ENCODE measurements at places on chromosomes 7 and 10.

GRCh38 chr10:107971973-107972372 lies 807.5 kb upstream of the SORCS1 start:
- DNase-seq = peak; percentile 22

- peak; percentile 83 for DNase-seq
These were observed 741 bp downstream of the GPR85 start for GRCh38 chr7:113085781-113086390.

GRCh38 chr7:69373171-69374043 lies 224.9 kb upstream of the AUTS2 start:
- DNase-seq = no peak

DNA sequence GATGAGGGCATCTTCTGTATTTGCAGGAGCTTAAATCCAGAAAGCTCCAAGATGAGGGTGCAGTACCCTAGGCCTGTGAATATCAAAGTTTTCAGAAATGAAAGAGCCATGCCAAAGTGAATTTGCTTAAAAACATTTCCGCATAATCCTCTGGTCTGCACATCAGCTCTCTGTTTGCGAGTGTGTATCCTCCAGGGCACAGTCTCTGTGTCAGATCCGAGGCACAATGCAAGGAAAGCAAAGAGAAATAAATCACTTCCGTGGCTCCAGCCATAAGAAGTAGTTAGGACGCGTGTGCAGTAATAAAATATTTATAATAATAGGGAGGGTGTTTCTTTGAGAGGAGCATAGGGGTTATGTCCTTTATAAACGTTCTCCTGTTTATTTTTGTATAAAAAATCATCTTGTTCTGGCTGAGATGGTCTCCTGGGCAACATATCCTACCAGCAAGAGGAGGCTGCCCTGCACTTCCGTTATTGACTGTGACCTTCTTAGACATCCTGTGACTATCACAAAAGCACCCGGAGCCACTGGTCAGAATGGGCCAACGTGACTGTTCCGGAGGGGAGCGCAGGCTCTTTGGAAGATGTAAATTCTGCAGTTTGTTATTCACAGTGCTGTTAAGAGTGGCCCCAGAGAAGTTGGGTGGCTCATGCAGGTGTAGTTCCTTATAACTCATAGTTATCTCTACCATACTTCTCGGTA lies 667.6 kb upstream of the FOXK1 start:
- DNase-seq = no peak

DNA sequence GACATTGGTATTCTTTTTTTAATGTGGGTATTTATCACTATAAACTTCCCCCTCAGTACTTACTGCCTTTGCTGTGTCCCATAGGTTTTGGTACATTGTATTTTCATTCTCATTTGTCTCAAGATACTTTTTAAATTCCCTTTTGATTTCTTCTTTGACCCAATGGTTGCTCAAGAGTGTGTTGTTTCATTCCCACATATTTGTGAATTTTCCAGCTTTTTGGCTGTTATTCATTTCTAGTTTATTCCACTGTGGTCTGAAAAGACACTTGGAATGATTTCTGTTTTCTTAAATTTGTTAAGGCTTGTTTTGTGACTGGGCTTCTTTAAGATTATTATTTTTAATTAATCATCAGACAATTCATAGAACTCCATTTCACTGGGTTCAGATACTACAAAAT lies 105.0 kb downstream of the EPC1 start:
- DNase-seq = no peak

DNA sequence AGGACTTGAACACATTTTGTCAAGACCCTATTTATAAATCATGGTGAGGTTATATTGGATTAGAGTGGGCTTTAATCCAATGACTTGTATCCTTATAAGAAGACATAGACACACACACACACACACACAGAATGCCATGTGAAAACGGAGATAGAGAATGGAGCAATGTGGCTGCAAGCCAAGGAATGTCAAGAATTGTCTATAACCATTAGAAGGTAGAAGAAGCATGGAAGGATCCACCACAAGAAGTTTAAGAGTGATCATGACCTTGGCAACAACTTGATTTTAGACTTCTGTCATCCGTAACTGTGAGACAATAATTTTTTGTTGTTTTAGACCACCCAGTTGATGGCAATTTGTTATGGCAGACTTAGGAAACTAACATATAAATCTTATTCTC lies 514.2 kb downstream of the TFEC start:
- DNase-seq = no peak

DNA sequence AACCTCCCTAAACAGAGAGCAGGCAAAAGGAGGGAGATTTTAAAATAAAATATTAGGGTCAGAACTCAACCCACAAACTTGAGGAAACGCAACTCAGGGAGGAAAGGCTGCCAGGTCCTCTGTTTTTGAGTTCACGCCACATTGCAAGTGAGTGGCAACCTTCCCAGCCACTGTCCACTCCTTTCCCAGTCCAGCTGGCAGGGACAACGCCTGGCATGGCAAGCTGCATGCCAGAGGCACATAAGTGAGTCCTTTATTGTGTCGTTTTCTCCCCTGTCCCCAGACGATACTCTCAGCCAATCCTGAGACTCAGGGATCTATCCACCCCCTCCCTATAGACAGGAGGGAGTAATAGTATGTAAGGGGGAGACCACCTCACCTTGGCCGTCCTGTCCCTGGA lies 22.4 kb downstream of the FBXW4 start:
- DNase-seq = no peak

DNA sequence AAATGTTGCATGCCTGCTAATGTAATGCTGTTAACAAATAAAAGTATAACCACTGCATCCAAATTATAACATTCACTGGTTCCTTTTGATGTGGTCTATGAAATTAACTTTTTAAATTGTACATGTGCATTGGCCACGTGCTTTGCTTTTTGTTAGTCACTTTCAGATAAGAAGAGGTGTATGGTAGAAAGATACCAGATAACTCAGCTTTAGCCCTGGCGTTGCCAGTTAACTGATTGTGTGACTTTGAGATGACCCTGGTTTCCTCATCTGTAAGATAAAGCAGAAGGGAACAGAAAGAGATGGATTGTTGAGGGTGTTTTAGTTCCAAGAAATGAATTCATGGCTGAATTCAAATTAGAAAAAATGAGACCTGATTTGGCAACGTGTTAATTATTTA lies 1.9 kb upstream of the TRDMT1 start:
- DNase-seq = peak; percentile 57

GRCh38 chr7:94251-94801 lies 98.0 kb upstream of the FAM20C start:
- DNase-seq = no peak

GRCh38 chr10:121942749-121943416 lies 15.1 kb upstream of the ATE1 start:
- peak; percentile 63 for DNase-seq

DNA sequence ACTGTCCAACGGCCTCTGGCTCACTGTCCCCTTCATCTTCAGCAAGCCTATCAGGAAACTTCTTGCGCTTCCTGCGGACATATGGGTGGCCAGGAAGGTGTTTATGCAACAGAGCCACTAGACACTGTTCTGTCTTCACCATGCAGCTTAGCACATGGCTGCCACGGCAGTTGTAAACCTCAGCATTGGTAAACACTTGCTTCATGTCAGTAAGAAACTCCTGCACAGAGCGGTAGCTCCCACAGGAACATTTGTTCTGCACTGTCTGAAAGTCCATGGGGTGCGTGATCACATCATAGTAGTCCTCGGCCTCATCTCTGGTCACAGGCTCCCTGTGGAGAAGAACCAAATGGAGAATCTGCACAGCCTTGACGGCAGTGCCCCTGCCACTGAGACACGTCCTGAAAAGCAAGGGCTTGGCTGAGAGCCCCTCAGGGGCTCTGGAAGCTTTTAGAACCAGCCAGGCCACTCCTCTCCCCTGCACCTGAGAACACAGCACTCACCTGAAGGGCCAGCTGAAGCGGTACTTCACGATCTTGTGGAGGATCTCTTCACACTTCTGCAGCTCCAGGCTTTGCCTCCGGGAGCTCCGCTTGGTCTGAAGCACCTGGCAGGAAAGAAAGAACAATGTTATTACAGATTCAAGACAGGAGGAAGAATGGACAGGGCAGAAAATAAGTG lies 8.8 kb downstream of the FZD9 start:
- no peak for DNase-seq

DNA sequence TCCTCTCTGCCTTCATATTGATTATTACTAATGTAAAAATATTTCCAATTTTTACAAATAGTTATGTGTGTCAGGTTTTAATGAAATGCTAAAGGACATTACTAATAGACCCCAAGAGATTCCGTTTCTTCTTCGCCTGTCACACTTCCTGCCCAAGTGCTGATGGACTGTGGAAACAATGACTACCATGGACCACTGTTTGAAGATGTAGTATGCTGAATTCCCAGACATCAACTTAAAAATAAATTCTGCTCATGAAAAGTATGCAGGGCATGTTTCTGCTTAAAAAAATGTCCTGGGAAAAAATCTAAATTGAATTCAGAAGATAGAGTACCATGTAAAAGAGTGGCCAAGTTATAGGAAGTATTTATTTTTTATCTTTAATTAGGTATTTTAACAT lies 52.1 kb downstream of the ST7 start:
- no peak for DNase-seq

DNA sequence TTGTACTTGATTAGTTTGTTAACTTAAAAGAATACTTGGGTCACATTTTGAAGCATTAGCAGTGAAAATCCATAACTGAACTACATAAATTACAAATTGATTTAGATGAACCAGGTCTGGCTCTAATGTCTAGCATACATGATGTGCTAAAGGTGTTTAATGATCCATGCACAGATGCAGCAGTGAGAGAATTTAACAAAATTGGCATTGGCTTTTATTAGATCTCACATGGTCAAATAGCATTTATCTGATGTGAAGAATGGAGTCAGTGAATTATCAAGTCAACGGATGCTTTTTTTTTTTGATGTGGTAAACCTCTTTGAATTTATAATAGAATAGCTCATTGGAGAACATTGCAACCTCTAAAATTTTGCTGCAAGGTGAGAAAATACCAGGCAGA lies 293.0 kb upstream of the POT1 start:
- DNase-seq = no peak

- DNase-seq = peak; percentile 47
These were observed 302.9 kb upstream of the PODXL start for GRCh38 chr7:131859147-131859821.

- no peak for DNase-seq
These were observed 48.8 kb downstream of the SFR1 start for GRCh38 chr10:104170610-104171254.

- DNase-seq = no peak
These were observed 14.6 kb downstream of the RASGEF1A start for GRCh38 chr10:43252166-43252782.

- no peak for DNase-seq
These were observed 102.0 kb upstream of the RPA3 start for GRCh38 chr7:7820409-7820808.

GRCh38 chr10:89744026-89744425 lies 42.6 kb downstream of the KIF20B start:
- no peak for DNase-seq

DNA sequence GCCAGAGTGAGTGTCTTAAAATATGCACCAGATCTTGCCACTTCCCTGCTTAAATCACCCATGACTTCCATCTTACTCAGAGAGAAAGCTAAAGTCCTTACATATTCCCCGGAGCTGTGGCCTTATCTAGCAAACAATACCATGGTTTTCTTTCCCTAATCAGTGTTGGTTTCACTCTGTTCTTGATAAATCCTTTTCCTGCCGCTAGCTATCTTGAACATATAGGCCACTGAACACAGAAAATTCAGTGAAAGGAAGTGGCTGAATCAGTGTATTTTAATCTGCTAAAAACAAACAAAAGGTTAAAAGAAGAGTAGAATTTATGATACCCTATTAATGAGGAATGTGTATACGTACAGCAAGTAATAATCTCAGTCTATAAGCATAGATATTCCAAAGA lies 42.0 kb upstream of the JAZF1 start:
- DNase-seq = peak; percentile 43

GRCh38 chr7:32761451-32762205 lies 129.9 kb downstream of the KBTBD2 start:
- no peak for DNase-seq

DNA sequence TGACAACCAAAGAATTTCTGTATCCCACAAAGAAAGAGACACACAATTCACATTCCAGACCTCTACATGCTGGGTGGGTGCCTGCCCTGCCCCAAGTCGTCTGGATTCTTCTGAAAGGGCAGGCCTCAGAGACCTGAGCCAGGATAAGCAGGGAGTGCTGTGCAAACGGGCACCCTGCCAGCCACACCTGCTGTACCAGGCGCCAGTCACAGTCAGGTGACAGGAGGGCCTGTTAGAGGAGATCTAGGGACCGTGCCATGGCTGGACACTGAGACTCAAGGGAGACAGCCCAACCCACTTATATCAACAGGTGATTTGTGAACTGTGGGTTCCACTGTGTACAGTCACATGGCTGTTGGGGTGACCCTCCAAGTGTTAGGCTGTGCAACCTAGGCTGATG lies 103.1 kb upstream of the AFAP1L2 start:
- DNase-seq = no peak

DNA sequence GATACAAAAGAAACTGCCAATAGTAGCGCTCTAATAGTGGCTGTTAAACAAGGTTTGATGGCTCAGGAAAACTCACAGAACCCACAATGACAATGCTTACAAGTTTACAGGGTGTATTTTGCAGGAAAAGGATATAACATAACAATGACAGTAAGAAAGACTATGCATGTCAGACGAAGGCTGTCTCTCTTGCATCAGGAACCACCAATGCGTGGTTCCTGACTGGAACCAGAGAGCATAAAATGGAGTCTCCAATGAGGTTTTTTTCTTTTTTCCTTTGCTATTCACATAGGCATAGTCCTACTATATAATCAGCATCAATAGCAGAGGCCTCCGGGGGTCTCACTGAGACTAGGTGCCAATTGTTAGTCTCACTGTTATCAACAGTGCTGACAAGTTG lies 120.4 kb upstream of the STEAP1 start:
- no peak for DNase-seq

DNA sequence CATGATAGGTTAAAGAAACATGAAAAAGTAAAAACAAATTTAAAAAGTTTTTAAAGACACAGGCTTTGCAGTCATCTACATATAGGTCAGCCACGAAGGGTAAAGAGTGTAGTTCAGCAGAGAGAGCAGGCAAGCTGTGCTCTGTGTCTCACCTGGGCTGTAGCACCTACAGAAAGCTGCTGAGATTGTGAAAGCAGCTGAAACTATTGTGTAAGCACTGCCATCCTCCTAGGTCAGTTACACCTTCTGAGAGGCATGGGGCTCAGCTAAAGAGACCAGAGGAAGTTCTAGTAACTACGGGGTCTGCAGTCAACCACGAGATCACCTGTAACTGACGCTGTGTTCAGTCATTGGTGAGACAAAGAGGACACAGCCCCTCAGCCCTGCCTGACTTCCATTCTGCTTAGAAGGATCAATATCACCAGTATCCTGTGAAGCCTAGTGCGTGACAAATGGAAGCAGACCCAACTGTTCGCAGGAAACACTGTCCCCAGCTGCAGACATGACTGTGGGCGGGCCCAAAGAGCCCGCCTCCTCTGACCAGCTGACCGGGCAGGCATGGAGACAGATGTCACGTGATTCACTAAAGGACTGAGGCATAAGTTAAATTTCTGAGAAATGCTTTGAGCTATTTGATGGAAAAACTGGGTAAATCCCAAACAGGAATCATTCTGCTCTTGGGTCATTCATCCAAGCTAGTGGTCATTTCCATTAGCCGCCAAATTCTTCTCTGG lies 87.9 kb downstream of the EBF3 start:
- DNase-seq = peak; percentile 2

- DNase-seq = peak; percentile 39
These were observed 69.4 kb upstream of the HECTD2 start for GRCh38 chr10:91340613-91341362.

GRCh38 chr7:46218461-46219200 lies 297.6 kb upstream of the IGFBP3 start:
- no peak for DNase-seq

- DNase-seq = no peak
These were observed 242.4 kb upstream of the KIAA1217 start for GRCh38 chr10:23966504-23967051.

All from OCI-M1 (cell line).